ENCODE measurements at places on chromosomes 4 and X. TPM values are rescaled to one million over a fixed set of nuclear protein-coding genes. Genes with fewer than 3 reads are reported as not detected.

DNA sequence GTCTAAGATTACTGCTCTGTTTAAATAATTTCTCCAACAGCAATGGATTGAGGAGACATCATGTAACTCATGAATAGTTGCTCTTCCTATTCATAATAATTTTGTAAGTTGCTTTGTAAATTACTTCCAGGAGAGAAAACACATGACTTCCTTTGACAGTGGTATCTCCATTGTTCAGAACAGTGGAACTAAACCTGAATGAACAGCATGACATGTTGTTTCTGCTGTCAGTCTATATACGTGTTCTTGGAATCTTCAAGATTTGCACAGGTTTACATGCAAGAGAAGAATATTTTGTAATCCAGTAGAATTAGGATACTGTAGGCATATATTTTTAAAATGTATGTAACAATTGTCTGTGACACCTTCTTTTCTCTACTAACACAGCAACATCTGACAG lies 618.8 kb upstream of the GRID2 start:
- no peak for DNase-seq

DNA sequence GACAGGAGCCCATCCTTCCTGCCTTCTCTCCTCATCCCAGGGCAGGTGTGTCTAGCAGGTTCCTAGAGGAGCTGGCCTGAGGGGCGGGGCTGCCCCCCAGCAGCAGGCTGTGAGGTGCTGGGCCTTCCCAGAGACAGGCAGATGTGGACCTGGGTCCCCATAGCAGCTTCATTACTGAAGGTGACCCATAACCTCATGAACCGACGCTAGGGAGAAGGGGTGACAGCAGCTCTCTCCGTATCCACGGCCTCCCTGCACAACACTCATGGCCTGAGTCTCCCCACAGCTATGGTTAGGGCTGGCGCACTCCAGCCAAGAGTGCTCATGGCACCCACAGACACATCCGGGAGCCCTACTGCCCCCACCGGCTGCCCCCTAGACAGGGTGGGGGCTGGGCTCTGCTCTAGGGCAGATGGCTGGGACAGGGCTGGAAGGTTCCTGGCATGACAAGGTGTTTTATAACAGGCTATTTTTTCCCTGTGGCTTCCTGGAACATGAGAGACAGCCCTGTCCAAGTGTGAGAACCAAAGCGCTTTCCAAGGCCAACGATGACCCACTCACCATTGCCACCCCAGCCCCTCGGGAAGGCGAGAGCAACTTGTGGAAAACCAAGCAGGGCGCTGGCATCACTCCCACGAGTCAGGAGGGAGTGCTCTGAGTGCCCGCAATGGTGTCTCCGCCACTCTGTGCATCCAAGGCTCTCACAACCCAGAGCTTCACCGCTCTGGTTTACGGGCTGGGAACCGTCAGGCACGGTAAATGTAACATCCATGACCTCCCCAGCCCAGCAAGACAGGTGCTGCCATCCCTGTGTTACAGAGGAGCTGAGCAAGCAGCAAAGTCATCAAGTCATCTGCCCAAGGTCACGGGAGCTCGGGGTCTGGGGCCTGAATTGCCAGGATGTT lies 59.8 kb downstream of the ACOX3 start:
- DNase-seq: no peak

- DNase-seq: no peak
Observed at GRCh38 chrX:102727761-102728160, 7.2 kb downstream of the GPRASP3 start.

DNA sequence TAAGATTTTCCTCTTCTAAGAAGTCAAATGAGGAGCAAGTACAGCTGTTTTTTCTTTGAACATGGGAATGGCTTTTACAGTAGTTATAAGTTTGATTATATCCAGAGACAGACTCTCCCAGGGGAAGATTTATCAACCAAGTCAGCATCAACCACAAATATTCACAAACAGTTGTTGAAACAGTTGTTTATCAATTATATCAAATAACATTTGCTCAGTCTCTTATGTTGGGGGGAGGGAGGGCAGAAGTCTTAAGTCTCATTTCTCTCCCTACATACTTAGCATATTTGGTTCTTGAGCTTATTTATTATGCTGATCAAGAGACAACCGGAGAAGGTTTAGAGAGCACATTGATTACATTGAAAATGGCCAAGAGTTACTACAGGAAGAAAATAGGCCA lies 110.1 kb downstream of the FBXO8 start:
- DNase-seq: no peak

The ARHGAP4 gene
- 303 TPM for total RNA-seq

The POU4F2 gene
- not detected for total RNA-seq

The SPANXN5 gene
- total RNA-seq: not detected

The ASMTL gene
- total RNA-seq: 33.9 TPM

The ENOX2 gene
- total RNA-seq: 13.9 TPM

Data from activated CD4-positive, alpha-beta T cell treated with anti-CD3 and anti-CD28 coated beads, Interleukin-2, amount 10 ng/mL, durations not matched to agents 7 days and 5 days (primary cell).